ENCODE measurements at places on chromosomes 6 and 20.

DNA sequence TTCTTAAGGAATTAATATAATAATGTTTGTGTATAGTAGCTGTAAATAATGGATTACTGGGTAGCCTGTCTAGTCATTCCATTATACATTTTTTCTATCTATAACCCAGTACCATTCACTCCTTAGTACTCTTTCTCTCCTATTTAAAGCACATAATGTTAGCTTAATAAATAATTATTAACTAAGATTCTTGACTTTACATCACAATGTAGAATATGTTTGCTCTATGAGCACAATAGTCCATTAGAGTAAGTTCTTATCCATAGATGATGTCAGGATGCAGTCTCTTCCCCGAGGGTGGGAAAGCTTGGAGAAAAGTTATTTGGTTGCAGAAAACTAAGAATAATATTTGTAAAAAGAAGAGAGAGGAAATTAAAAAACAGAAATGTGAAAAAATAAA is 226.4 kb upstream of the EYS start:
- H3K36me3 ChIP-seq, result no peaks in the 10 kb centered on the region
- H3K27me3 ChIP-seq, result no peaks in the 10 kb centered on the region
- no peaks in the 10 kb centered on the region for H3K4me1 ChIP-seq

- H3K4me1 ChIP-seq, result peaks cover 3% of the 10 kb centered on the region
- no peaks in the 10 kb centered on the region for H3K27me3 ChIP-seq
- no peak overlapping the region for H3K27ac ChIP-seq
- no peak overlapping the region for H3K4me3 ChIP-seq
- no peaks in the 10 kb centered on the region for H3K36me3 ChIP-seq
Measured at GRCh38 chr20:16095226-16095625, 478.0 kb downstream of the KIF16B start.

DNA sequence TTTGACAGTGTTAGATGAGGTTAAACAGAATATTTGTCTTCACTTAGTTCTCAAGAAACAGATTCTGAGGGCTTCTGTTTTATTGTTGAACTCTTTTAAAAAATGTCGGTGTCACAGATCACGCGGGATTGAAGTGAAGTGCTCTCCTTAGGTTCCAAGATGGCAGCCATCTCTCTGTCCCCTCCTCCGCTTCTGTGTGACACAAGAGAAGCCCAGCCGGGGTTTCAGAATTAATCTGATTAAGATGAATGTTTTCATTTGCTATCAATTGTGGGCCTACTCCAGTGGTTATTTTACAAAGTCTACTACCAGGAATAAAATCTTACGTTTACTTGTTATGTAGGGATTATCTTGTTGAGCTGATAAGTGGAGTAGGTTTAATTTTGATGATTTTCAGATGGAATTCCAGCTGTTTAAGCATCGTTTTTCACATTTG is 10.9 kb downstream of the HIVEP1 start:
- no peak for DNase-seq
- H3K27ac ChIP-seq, result no peak overlapping the region
- H3K4me3 ChIP-seq, result no peak overlapping the region
- H3K36me3 ChIP-seq, result peaks cover 39% of the 10 kb centered on the region
- H3K27me3 ChIP-seq, result no peaks in the 10 kb centered on the region

DNA sequence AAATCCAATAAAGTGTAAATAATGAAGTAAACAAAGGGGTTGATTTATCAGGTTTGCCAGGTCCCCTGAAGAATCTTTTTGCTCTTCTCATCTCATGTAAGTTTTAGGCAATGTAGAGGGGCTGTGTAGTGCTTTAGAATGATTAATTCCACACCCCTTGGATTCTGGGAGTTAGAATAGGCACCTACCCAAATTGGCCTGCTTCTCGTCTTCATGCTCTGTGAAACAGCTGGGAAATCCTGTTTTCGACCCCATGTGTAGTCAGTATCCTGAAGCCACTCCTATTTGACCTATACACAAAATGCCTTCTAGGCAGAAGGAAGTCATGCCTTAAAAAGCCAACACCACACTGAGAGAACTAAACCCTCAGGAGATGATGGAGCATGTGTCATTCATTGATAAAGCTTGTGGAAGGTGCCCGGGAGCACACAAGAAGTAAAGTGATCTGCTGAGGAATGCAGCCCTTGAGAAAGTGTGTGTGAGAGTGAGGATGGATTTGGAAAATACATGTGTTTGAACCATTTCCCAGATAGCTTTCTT is 170.9 kb downstream of the KLHL32 start:
- H3K36me3 ChIP-seq, result peaks cover 3% of the 10 kb centered on the region
- no peaks in the 10 kb centered on the region for H3K4me1 ChIP-seq
- H3K4me3 ChIP-seq, result no peak overlapping the region
- no peak overlapping the region for H3K27ac ChIP-seq

GRCh38 chr6:70834520-70834919 is 122.3 kb downstream of the B3GAT2 start:
- no peaks in the 10 kb centered on the region for H3K27me3 ChIP-seq
- H3K4me3 ChIP-seq, result no peak overlapping the region

GRCh38 chr20:51420111-51420510 is 122.4 kb downstream of the NFATC2 start:
- H3K4me3 ChIP-seq, result no peak overlapping the region
- no peak overlapping the region for H3K27ac ChIP-seq
- H3K27me3 ChIP-seq, result no peaks in the 10 kb centered on the region
- peaks cover 64% of the 10 kb centered on the region for H3K4me1 ChIP-seq
- H3K36me3 ChIP-seq, result no peaks in the 10 kb centered on the region

GRCh38 chr20:45813006-45813340 is 529 bp downstream of the UBE2C start:
- no peak overlapping the region for H3K27ac ChIP-seq
- peaks cover 3% of the 10 kb centered on the region for H3K36me3 ChIP-seq
- H3K4me1 ChIP-seq, result peaks cover 14% of the 10 kb centered on the region
- no peak for DNase-seq
- H3K4me3 ChIP-seq, result peak overlapping the region; percentile 82
- H3K27me3 ChIP-seq, result no peaks in the 10 kb centered on the region
